ENCODE measurements at places on chromosomes 13 and 19. TPM values are rescaled to one million over a fixed set of nuclear protein-coding genes. Genes with fewer than 3 reads are reported as not detected.

PLIN5 gene
- total RNA-seq = 7.9 TPM

DNA sequence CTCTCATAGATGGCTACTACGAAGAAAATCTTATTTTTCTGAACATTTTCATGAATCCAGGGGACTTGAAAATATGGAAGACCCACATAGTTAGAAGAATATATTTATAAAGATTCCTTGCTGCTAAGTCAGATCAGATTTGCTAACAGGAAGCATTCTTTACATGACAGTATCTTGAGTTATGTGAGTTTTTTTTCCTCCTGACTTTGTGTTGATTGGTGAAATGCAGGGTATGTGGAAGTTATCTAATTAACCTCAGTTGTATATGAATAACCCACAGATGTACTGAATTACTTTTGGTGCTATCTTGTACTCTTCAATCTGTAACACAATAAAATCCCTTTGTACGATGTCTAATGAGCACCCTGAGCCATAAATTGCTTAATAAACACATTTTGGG, 53.8 kb downstream of the ESD start:
- H3K4me1 ChIP-seq = no peaks in the 10 kb centered on the region
- no peak overlapping the region for H3K27ac ChIP-seq
- no peak for DNase-seq
- peaks cover 76% of the 10 kb centered on the region for H3K36me3 ChIP-seq
- no peak overlapping the region for H3K4me3 ChIP-seq

FPR3 gene
- 9.9 TPM for total RNA-seq

DNA sequence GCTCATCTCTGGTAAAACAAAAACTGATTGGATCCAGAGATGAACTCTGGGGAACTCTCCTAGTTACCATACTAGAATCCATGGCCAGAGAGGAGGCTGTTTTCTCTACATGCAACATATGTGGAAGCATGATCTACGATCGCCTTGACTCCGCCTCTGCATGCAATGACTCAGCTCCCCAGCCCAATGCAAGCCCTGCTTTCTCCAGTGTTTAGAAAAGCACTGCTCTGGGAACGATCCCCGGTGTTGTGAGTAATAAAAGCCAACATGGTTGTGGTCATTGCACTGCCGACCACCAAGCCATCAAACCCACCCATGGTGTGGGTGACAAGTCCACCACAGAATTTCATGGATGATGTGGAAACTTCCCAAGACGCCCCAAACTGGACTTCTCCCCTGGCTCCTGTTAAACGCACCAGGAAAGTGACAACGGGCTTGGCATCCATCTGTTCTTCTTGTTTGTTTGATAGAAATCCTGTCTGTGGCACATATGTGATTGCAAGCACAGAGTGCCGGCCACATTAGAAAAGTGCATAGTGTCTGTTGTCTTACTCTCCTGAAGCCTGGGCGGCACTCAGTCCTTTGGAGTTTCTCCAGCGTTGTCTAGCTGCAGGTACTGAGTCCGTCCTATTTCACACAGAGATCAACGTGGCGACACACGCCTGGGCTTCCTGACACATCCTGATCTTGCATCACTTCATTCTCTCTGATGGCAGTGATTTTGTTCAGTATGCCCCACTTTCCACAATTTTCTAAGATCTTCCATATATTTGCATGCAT, 36.4 kb upstream of the VSTM2B start:
- H3K27me3 ChIP-seq = no peaks in the 10 kb centered on the region
- no peaks in the 10 kb centered on the region for H3K36me3 ChIP-seq
- no peak overlapping the region for H3K4me3 ChIP-seq
- no peak overlapping the region for H3K27ac ChIP-seq

ZSWIM4 gene
- total RNA-seq = 5.3 TPM

DNA sequence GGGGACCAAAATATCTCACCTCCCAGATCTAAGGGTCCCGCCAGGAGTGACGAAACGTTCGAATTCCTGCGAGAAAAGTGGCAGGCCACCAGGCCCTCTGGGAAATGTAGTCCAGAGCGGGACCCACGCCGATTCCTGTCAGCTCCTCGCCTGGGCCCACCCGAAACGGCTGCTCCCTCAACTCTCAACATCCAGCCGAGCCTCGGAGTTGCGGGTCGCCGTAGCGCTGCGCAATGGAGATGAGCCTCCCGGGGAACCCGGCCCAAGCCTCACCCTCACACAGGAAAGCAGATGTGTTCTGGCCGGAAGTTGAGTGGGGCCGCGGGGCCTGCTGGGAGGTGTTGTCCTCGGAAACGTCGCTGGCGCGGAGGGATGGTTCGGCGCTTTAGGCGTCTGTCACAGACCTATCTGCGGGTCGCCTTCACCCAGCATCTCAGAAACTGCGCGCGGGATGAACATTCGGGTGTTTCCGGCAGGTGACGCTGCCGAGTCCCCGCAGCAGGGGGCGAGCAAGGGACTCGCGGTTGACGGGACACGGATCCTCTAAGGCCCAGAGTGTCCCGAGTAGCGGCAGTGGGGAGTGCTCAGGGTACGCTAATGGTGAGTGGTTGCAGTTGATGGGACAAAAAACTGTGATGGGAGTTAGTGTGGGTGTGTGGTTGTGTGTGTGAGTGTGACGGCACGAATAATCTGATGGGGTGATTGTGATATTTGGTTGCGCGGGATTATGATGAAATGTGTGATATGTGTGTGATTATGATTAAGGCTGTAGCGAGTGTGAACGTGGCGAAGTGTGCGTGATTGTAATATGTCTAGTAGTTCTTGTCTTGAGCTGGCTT, at the start of the genes ZNF568 and ZNF829:
Gene ZNF568 (plus strand): TSS at position 341 of the 839 bp plus-strand sequence. CDS start 6,439 bp downstream, outside the sequence.
Gene ZNF829 (minus strand): TSS at position 300 of the 839 bp plus-strand sequence. CDS start 1,124 bp downstream, outside the sequence.
- peak within 1 kb of the TSS; percentile 83 for H3K4me3 ChIP-seq

SHANK1 gene
- total RNA-seq = 0.11 TPM

- H3K36me3 ChIP-seq = no peaks in the 10 kb centered on the region
- no peak overlapping the region for H3K4me3 ChIP-seq
- no peak for DNase-seq
- no peaks in the 10 kb centered on the region for H3K27me3 ChIP-seq
These were observed 55.8 kb upstream of the OBI1 start for GRCh38 chr13:78714717-78715116.

- no peak overlapping the region for H3K27ac ChIP-seq
- H3K4me1 ChIP-seq = peaks cover 14% of the 10 kb centered on the region
- H3K27me3 ChIP-seq = no peaks in the 10 kb centered on the region
- no peaks in the 10 kb centered on the region for H3K36me3 ChIP-seq
- H3K4me3 ChIP-seq = no peak overlapping the region
- no peak for DNase-seq
These were observed 288.3 kb downstream of the KCTD12 start for GRCh38 chr13:76597868-76598267.

TTC9B gene
- total RNA-seq = not detected

DNA sequence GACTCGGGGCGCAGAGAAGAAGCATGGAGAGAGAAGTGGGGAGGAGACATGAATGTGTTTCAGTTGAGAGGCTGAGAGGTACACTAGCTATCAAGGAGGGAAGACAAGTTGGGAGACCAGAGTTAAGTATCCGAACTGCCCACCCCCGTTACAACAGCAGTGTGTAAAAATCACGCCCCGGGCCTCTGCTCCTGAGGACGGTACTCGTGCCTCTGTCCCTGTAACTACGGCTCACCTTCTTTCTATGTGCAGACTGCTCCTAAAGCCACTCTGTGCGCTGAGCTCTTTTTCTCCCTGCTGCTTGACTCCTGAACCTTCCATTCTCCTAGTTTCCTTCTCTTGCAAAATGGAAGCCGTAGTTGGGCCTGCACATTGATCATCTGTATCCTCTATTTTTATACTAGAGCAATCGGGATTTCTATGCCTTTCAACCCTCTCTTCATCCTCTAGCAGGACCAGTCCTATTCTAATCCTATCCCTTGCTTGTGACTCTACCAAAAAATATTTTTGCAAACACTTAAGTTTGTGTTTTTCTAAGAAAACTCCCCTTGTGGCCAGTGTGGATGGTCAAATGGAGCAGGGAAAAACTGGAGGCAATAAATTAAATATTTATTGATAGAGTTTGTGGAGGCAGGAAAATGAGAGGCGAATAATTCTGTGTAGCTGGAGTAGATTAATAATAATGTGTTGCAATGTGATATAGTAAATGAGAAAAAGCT, 569 bp downstream of the POLR1D start:
- no peak for DNase-seq
- H3K27ac ChIP-seq = peak overlapping the region; percentile 98
- H3K27me3 ChIP-seq = no peaks in the 10 kb centered on the region
- H3K4me1 ChIP-seq = peaks cover 50% of the 10 kb centered on the region
- peak overlapping the region; percentile 78 for H3K4me3 ChIP-seq

CYP2A6 gene
- not detected for total RNA-seq

GRCh38 chr13:44437356-44438233, 64.0 kb downstream of the SERP2 start:
- H3K4me3 ChIP-seq = peak overlapping the region; percentile 78
- no peaks in the 10 kb centered on the region for H3K27me3 ChIP-seq
- peaks cover 23% of the 10 kb centered on the region for H3K36me3 ChIP-seq
- peak overlapping the region; percentile 90 for H3K27ac ChIP-seq
- peaks cover 49% of the 10 kb centered on the region for H3K4me1 ChIP-seq

DNA sequence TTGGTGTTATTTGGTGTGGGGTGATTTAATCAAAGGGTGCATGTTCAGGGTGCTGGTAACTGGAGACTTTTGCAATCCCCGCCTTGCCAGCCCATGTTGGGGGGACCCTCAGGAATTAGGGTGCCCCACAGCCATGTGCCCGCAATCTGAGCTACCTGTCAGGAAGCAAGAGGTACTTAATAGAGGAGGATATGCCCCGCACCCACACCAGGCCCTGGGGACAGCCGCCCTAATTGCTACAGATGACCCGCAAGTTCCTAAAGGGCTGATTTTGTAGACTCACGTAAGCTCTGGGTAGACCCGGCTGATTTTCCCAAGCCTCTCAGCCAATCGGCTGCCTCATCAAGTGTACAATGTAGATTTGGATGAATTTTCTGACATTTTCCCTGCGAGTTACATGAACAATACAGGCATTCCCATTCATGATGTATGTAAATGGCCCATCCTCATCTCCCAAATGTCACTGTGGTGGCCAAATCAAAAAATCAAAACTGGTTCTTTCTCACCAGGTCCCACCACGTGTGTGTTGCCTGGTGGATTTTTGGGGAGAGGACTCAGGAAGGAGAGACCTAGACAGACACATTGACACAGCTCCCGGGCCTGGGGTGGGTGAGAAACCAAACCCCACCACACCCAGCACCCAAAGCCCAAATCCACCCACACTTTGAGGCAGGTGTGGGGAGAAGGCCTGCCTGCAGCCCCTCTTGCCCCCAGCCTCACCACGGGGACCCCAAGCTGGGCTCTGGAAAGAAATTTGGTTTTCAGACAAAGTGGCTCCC, 119.2 kb upstream of the SPACA7 start:
- no peak overlapping the region for H3K4me3 ChIP-seq
- no peaks in the 10 kb centered on the region for H3K36me3 ChIP-seq
- no peak overlapping the region for H3K27ac ChIP-seq

MCEMP1 gene
- total RNA-seq = 2.0 TPM

GRCh38 chr13:28161370-28161769, 23.0 kb downstream of the PAN3 start:
- peaks cover 39% of the 10 kb centered on the region for H3K4me1 ChIP-seq
- no peak for DNase-seq
- H3K27ac ChIP-seq = no peak overlapping the region
- H3K36me3 ChIP-seq = no peaks in the 10 kb centered on the region

- no peaks in the 10 kb centered on the region for H3K4me1 ChIP-seq
- H3K27me3 ChIP-seq = no peaks in the 10 kb centered on the region
- H3K4me3 ChIP-seq = no peak overlapping the region
- no peak for DNase-seq
These were observed 285.8 kb upstream of the KLHL1 start for GRCh38 chr13:70394031-70394548.

PLPP2 gene
- 4.6 TPM for total RNA-seq

OR7A5 gene
- not detected for total RNA-seq

GRCh38 chr19:11989112-11989456, 24.2 kb downstream of the ZNF763 start:
- no peaks in the 10 kb centered on the region for H3K27me3 ChIP-seq
- H3K27ac ChIP-seq = peak overlapping the region; percentile 95
- H3K36me3 ChIP-seq = peaks cover 7% of the 10 kb centered on the region
- DNase-seq = no peak

CDX2 gene
- 0.17 TPM for total RNA-seq

GRCh38 chr13:113528813-113529180, 38.3 kb upstream of the DCUN1D2 start:
- peaks cover 33% of the 10 kb centered on the region for H3K36me3 ChIP-seq
- no peak for DNase-seq
- H3K4me1 ChIP-seq = peaks cover 7% of the 10 kb centered on the region
- H3K27ac ChIP-seq = no peak overlapping the region
- H3K4me3 ChIP-seq = no peak overlapping the region

FBXO27 gene
- total RNA-seq = 14.0 TPM

CGB2 gene
- not detected for total RNA-seq

GADD45GIP1 gene
- 60.1 TPM for total RNA-seq

DNA sequence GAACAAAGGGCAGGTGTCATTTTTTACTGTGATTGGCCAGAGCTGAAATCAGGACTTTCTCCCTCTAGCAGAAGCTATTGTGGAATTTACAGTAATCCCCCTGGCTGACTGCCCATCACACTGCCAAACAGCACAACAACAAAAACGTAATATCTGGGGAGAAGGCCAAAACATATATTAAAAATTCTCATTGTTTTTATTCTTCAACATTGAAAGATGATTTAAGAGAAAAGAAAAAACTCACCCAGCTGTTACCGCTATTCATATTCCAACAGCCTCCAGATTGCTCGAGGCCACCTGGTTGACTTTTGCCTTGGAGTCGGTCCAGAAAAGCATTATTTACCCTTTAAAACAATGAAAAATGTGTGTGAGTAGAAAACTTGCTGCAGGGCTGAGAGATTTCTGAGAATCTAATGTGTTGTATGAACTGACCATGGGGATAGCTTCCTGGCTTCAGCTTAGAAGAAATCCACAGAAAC, 97.2 kb downstream of the EPSTI1 start:
- no peaks in the 10 kb centered on the region for H3K36me3 ChIP-seq
- no peak overlapping the region for H3K4me3 ChIP-seq
- H3K27me3 ChIP-seq = no peaks in the 10 kb centered on the region
- H3K4me1 ChIP-seq = peaks cover 7% of the 10 kb centered on the region

DNA sequence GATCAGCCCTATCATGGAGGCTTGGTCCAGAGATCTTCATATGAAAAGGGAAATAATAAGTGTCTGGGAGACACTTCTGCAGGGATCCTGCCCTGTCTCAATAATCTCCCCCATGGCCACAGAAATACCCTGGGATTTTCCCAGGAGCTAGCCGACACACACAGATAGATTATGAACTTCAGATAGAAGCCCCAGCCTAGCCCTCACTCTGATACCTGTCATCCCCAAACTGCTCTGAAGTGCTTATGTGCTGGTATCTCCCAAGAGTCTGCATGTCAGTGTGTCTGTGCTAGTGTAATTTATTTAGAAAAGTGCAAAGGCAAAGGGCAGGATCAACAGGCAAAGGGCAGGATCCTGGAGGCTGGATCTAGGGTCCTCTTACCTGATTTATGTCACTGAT, 38.7 kb upstream of the ZNF766 start:
- peaks cover 32% of the 10 kb centered on the region for H3K36me3 ChIP-seq
- no peaks in the 10 kb centered on the region for H3K27me3 ChIP-seq
- DNase-seq = no peak
- no peaks in the 10 kb centered on the region for H3K4me1 ChIP-seq

DNA sequence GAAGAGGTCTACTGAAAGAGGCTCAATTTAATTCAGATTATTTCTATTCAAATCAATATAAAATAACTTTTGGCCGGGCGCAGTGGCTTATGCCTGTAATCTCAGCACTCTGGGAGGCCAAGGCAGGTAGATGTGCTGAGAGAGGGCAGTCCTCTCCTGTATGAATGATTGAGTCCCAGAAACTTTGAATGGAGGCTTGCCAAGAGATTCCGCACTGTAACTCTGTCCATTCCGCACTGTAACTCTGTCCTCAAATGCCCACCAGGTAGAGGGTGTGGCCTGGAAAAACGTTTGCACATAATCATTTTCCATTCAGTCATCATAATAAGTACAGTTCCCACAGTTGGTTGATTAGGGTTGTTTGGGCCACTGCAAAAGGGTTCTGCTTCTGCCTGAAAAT, 274.7 kb upstream of the SOX21 start:
- H3K27me3 ChIP-seq = peaks cover 2% of the 10 kb centered on the region
- no peak overlapping the region for H3K4me3 ChIP-seq
- no peaks in the 10 kb centered on the region for H3K36me3 ChIP-seq
- no peak for DNase-seq
- no peak overlapping the region for H3K27ac ChIP-seq
- H3K4me1 ChIP-seq = no peaks in the 10 kb centered on the region

All from esophagus muscularis mucosa (tissue), 4 donors.